ENCODE measurements at places on chromosomes 4 and X.

GRCh38 chr4:58734030-58734674 lies 1624.0 kb upstream of the IGFBP7 start:
- no peak for DNase-seq

DNA sequence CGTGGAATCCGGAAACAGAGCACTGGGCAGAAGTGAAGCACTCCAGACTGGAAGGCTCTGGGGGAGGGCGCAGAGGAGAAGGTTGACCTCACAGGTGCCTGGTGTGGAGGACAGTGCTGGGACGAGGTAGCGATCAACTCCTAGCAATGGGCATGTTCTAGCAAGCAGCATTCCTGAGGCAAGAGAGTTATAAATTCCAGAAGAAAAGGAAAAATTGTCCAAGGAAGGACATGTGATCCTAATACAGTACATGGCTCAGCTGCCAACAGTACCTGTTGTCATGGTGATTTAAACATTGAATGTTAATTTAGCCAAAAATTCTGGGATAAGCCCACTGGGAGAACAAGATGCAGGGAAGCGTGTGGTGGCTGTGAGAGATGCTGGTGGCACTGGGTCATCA lies 8.2 kb downstream of the ARHGAP4 start:
- DNase-seq = no peak

DNA sequence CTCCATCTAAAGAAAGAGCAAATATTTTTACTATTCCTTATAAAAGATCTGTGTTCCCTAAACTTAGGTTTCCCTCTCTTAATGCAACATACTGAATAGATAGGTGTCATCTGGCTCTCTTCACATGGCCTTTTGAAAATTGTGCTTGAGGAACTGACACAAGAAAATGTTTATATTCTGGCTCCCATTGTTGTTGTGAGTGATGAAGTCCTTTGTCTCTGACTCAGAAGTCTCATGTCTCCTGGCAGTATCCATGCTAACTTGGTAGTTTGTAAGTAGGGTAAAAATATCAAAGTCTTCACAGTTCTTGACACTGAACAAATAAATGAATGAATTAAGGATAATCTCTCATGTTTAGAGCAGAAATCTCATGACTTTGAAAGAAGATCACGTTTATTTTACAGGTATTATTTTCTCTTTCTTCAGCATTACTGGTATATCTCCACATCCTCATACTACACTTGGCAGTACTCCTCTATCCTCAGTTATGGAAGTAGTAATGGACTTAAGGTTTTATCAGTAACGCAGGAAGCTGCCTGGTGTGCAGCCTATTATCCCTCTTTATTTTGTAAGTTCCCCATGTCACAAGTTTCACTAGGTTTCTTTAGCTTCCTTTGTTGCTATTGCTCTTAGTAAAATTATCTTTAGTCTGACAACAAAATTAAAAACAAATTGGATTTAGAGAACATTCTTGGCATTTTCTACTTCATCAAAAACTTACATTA lies 14.2 kb upstream of the PABPC4L start:
- no peak for DNase-seq

- DNase-seq = no peak
Observed at GRCh38 chr4:8338351-8338961, 68.9 kb downstream of the HTRA3 start.

- DNase-seq = no peak
Observed at GRCh38 chr4:144948009-144948408, 150.0 kb downstream of the ANAPC10 start.

GRCh38 chrX:49276671-49277534 lies 7.3 kb downstream of the PPP1R3F start:
- DNase-seq = peak; percentile 45

Measured in CD4-positive, alpha-beta T cell treated with Interleukin-2 at 100 ng/mL for 4 hours (primary cell).